ENCODE measurements at places on chromosomes 11 and 22. TPM values are rescaled to one million over a fixed set of nuclear protein-coding genes. Genes with fewer than 3 reads are reported as not detected.

- no peak overlapping the region for H3K4me3 ChIP-seq
- no peaks in the 10 kb centered on the region for H3K36me3 ChIP-seq
- H3K4me1 ChIP-seq = no peaks in the 10 kb centered on the region
- no peak overlapping the region for H3K27ac ChIP-seq
- peaks cover 2% of the 10 kb centered on the region for H3K27me3 ChIP-seq
- no peak for DNase-seq
Measured at GRCh38 chr11:45092901-45093760, 53.3 kb upstream of the PRDM11 start.

BTG4 gene
- not detected for polyA plus RNA-seq

CAT gene
- 90.3 TPM for polyA plus RNA-seq

HPS5 gene
- 14.3 TPM for polyA plus RNA-seq

TMEM121B gene
- polyA plus RNA-seq = not detected

SYCE3 gene
- not detected for polyA plus RNA-seq

DNA sequence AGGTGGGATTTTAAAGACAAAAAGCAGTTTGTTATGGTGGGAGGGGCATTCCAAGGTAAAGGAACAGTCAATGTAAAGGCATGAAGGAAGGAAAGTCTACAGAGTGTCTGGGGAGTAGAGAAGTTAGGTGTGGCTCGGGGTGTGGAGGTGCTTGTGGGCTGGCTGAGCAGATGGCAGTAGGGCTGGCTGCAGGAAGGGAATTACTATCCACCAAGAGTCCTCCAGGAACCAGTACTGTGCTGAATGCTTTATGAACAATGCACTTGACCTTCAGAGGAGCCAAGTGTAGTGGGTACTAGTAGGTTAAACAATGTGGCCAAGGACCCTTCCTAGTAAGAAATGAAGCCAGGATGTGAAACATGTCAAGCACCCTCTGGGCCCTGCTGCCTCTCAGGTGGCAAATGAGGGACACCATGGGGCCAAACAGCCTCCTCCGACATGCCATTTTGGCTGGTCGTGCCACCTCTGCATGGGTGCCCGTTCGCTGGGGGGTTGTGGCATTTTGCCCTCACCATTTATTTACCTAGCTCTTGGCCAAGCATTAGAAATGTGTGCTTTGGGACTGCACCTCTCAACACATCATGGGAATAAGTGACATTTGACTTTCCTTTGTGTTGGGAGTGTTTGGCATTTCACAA lies 123.6 kb upstream of the TENM4 start:
- H3K36me3 ChIP-seq = no peaks in the 10 kb centered on the region
- no peaks in the 10 kb centered on the region for H3K27me3 ChIP-seq
- no peak overlapping the region for H3K27ac ChIP-seq
- no peaks in the 10 kb centered on the region for H3K4me1 ChIP-seq
- peak; percentile 1 for DNase-seq

DNA sequence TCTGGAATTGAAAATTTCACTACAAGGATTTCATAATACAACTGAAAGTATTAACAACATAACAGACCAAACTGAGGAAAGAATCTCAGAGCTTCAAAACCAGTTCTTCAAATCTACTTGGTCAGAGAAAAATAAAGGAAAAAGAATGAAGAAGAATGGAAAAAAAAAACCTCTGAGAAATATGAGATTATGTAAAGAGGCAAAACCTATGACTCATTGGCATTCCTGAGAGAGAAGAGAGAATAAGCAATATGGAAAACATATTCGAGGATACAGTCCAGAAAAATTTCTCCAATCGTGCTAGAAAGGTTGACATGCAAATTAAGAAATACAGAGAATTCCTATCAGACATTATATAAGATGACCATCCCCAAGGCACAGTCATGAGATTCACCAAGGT lies 23.4 kb upstream of the GPR83 start:
- H3K27ac ChIP-seq = no peak overlapping the region
- no peak for DNase-seq
- H3K4me1 ChIP-seq = no peaks in the 10 kb centered on the region
- H3K36me3 ChIP-seq = peaks cover 57% of the 10 kb centered on the region
- no peaks in the 10 kb centered on the region for H3K27me3 ChIP-seq

- H3K4me3 ChIP-seq = no peak overlapping the region
- H3K36me3 ChIP-seq = no peaks in the 10 kb centered on the region
- peaks cover 9% of the 10 kb centered on the region for H3K4me1 ChIP-seq
- H3K27me3 ChIP-seq = no peaks in the 10 kb centered on the region
- no peak overlapping the region for H3K27ac ChIP-seq
Measured at GRCh38 chr22:32142600-32142999, 16.5 kb downstream of the C22orf42 start.

DNA sequence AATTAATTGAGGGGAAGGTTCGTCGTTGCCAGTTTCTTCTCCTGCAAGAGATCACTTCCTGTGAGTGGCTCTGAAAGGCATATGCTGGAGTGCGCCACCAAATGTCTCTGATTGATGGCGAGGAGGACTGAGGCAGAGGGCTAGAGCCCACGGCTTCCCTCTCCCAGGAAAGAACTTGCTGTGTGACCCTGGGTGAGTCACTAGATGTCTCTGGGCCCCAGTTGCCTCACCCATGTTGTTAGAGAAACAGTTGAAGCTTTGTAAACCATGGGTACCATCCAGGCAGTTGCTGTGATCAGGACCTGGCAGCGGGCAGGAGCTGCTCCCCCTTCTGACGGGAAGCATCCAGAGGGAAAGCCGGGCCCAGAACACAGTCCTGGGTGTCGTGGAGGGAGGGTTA lies 3.2 kb downstream of the ABCG4 start:
- H3K4me3 ChIP-seq = no peak overlapping the region
- peaks cover 17% of the 10 kb centered on the region for H3K4me1 ChIP-seq
- H3K27me3 ChIP-seq = peaks cover 28% of the 10 kb centered on the region
- no peak overlapping the region for H3K27ac ChIP-seq
- no peaks in the 10 kb centered on the region for H3K36me3 ChIP-seq

DNA sequence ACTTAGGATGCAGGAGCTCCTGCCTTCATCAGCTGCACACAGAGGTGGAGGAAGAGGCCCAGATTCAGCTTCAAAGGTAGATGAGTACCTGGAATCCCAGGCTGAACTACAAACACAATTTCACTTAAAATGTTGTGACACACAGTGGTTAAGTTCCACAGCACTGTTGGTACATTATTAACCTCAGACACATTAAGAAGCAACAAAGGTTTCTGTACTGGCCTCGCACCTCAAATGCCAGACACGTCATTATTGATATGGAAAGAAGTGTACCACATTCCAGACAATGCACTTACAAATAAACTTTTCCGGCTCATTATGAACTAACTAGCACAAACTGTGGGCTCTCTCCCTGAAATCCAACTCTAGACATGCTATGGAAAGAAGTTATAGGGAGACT lies 34.6 kb downstream of the PRDM10 start:
- peaks cover 2% of the 10 kb centered on the region for H3K36me3 ChIP-seq
- H3K4me3 ChIP-seq = no peak overlapping the region
- no peaks in the 10 kb centered on the region for H3K4me1 ChIP-seq
- no peak overlapping the region for H3K27ac ChIP-seq

SGSM1 gene
- polyA plus RNA-seq = 0.40 TPM

MPZL2 gene
- not detected for polyA plus RNA-seq

DNA sequence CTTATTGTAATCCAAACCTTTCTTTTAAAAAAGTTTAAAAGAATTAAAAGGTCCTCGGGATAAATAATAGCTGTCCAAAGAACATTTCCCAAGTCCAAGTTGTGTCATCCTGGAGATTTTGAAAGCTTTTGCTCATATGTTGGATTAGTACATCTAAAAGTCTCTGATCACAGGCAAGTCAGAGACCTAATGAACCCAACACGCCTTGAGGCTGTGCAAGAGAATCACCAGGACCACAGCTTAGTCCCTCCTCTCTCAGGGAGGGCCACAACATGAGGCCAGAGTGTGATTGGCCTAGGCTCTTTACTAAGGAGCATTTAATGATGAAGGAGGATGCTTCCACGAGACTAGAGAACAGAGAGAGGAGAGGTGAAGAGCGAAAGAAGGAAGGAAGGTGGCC lies 98.7 kb upstream of the OR5AK2 start:
- H3K27me3 ChIP-seq = no peaks in the 10 kb centered on the region
- no peak overlapping the region for H3K4me3 ChIP-seq
- no peak overlapping the region for H3K27ac ChIP-seq
- H3K36me3 ChIP-seq = no peaks in the 10 kb centered on the region

RFPL1 gene
- not detected for polyA plus RNA-seq

DNA sequence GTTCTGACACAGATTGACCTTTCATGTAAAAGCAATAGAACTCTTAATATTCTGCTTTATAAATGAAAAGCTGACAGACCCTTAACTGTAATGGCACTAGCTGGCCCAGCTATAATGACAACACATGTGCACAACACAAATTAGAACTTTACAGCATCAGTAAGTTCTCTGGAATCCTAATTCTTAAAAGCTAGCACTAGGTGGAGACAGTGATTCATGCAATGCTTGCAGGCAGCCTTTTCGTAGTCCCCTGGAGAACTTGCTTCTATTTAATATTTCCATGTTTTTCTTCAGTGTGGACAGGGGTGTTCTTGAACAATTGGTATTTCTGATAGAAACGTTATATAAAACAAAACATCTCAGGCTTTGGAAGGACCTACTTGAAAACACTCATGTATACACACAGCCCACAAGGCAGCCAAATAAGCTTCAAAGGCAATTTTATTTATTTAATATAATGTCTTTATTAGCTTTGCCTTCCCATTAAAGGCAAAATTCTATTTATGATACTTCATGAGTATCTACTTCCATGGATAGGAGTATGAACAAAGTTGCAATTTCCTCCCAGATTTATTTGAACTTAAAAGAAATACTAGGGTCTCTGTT lies 374.3 kb upstream of the MPPED2 start:
- no peak for DNase-seq
- H3K4me1 ChIP-seq = no peaks in the 10 kb centered on the region
- no peak overlapping the region for H3K4me3 ChIP-seq
- H3K36me3 ChIP-seq = no peaks in the 10 kb centered on the region
- no peak overlapping the region for H3K27ac ChIP-seq

DNA sequence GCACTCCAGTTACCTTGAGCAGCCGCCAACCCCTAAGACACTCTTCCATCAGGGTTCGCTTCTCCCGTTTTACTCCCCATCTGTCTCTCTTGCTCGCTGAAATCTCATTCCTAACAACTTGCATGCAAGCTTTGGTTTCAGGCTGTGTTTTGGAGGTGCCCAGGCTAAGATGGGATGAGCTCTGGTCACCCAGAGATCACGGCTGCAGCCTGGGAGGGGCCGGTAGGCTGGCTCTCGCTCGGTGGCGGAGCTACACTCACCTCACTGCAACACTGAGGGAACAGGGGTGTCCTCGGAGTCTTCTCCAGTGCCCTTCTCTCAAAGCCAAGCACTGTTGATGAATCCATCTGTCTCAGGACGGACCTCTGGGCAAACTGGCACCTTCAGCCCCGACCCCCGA lies 197.5 kb downstream of the BARX2 start:
- H3K27ac ChIP-seq = no peak overlapping the region
- no peak for DNase-seq
- no peaks in the 10 kb centered on the region for H3K4me1 ChIP-seq
- H3K36me3 ChIP-seq = no peaks in the 10 kb centered on the region

UBASH3B gene
- polyA plus RNA-seq = 21.4 TPM

GRCh38 chr11:105179542-105180278 lies 40.1 kb upstream of the CARD18 start:
- no peak overlapping the region for H3K27ac ChIP-seq
- no peak overlapping the region for H3K4me3 ChIP-seq
- no peaks in the 10 kb centered on the region for H3K4me1 ChIP-seq
- peaks cover 2% of the 10 kb centered on the region for H3K27me3 ChIP-seq
- no peak for DNase-seq

HPX gene
- not detected for polyA plus RNA-seq

DNA sequence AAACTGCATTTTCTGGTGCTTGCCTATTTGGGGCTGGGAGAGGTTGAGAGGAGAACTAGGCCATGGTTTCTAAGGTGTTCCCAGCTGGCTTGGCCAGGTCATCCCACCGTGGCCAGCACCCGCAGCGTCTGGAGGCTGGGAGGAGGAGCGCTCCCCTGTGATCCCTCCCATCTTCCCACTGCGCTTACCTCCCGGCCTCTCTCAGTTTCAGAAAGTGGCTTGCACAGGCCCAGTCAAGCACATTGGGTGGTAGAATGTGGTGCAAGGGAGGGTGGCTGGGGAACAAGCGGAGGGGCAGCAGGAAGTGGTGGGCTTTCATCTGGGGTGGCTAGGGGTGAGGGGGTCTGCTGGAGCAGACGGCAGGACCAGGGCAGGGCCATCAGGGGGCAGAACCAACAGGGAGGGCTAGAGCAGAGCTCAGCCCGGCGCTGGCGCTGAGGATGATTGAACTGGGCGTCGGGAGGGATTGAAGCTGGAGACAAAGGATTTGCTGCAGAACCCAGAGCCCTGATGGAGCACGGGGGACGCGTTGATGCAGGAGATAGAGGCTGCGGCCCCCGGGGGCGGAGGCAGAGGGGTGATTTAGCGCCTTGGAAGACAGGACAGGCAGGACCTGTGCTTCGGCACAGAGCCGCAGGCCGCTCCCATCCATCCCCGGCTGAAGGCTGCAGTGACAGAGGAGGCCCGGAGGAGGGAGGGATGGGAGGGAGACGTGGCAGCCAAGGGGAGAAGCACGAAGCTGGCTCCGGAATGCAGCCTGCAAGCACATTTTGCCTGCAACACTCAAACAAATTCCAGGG lies 76.0 kb downstream of the TRIM29 start:
- no peak for DNase-seq
- no peak overlapping the region for H3K4me3 ChIP-seq
- no peak overlapping the region for H3K27ac ChIP-seq
- no peaks in the 10 kb centered on the region for H3K36me3 ChIP-seq

CYTH4 gene
- polyA plus RNA-seq = 47.4 TPM

DNA sequence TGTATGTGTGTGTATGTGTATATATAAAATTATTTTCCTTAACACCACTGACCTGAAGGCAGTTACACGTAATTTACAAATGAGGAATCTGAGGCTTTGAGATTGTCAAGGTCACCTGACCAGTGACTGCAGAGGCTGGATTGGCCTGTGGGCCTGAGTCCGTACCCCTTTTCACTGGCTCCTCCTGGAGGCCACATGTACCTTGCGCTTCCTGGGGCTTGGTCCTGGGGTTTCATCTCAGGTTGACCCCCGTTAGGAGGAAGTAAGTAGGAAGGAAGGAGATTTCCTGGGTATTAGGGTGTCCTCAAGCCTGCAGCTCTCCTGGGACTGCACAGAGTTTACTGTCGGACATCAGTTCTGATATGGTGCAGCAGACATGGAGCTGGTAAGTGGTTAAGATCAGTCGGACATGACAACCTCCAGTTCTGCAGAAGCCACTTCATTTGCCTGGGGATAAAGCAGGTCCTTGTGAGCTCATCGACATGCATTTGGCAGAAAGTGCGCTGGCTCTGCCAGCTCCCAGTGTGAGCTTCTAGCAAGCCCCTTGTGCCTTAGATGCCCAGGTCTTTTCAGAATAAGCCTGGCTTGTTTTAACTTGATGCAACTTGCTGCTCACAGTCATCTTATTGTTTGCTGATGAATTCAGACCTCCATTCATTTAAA lies 36.6 kb downstream of the ST3GAL4 start:
- no peaks in the 10 kb centered on the region for H3K4me1 ChIP-seq
- no peak for DNase-seq
- H3K27ac ChIP-seq = no peak overlapping the region
- H3K36me3 ChIP-seq = no peaks in the 10 kb centered on the region
- H3K4me3 ChIP-seq = no peak overlapping the region

GRCh38 chr11:88555829-88556202 lies 218.3 kb upstream of the CTSC start:
- H3K27ac ChIP-seq = no peak overlapping the region
- H3K4me1 ChIP-seq = no peaks in the 10 kb centered on the region
- no peaks in the 10 kb centered on the region for H3K36me3 ChIP-seq
- H3K4me3 ChIP-seq = no peak overlapping the region
- peaks cover 3% of the 10 kb centered on the region for H3K27me3 ChIP-seq

Data from CD4-positive, CD25-positive, alpha-beta regulatory T cell (primary cell).